Mesenteric fat pad (tissue), 1 donor: ENCODE measurements at places on chromosomes 7 and 10. TPM values are rescaled to one million over a fixed set of nuclear protein-coding genes. Genes with fewer than 3 reads are reported as not detected.

- no peak for DNase-seq
Observed at GRCh38 chr10:792792-793100, 103.3 kb upstream of the DIP2C start.

GRCh38 chr10:79182781-79183467 is 114.2 kb downstream of the ZMIZ1 start:
- no peak for DNase-seq

- no peak for DNase-seq
Observed at GRCh38 chr7:129271500-129272355, 46.9 kb downstream of the AHCYL2 start.

- no peak for DNase-seq
Observed at GRCh38 chr10:48503293-48503911, 101.5 kb downstream of the ARHGAP22 start.

DNA sequence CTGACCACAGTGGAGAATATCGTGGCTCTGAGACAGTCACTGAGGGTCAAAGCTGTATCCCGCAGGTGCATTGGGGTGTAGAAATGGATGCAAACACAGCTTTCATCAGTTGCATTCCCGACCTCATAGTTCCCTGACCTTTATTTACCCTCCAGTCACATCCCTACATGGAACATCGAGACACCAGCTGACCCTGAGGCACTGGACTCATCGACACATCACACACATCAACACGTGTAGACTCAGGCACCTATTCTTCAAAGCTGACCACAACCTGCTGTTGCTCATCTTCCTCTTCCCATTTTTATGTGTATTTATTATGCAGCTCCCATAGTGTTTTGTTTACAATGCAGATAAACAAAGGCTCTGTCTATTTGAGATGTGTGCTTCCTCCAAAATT is 396.9 kb upstream of the NRP1 start:
- no peak for DNase-seq

DNA sequence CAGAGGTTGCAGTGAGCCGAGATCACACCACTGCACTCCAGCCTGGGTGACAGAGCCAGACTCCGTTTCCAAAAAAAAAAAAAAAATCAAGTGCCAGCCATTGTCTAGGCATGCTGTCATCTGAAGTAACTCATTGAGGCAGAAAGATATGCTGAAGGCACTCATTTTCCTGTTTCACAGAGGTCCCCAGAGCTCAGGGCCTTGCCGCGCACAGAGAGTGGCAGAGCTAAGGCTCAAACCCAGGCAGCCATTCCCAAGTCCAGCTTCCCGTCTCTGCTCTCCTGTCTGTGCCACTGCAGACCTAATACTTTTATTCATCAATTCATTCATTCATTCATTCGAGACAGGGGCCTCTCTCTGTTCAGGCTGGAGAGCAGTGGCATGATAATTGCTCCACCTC is 3.5 kb downstream of the GRIFIN start:
- DNase-seq: no peak

DNA sequence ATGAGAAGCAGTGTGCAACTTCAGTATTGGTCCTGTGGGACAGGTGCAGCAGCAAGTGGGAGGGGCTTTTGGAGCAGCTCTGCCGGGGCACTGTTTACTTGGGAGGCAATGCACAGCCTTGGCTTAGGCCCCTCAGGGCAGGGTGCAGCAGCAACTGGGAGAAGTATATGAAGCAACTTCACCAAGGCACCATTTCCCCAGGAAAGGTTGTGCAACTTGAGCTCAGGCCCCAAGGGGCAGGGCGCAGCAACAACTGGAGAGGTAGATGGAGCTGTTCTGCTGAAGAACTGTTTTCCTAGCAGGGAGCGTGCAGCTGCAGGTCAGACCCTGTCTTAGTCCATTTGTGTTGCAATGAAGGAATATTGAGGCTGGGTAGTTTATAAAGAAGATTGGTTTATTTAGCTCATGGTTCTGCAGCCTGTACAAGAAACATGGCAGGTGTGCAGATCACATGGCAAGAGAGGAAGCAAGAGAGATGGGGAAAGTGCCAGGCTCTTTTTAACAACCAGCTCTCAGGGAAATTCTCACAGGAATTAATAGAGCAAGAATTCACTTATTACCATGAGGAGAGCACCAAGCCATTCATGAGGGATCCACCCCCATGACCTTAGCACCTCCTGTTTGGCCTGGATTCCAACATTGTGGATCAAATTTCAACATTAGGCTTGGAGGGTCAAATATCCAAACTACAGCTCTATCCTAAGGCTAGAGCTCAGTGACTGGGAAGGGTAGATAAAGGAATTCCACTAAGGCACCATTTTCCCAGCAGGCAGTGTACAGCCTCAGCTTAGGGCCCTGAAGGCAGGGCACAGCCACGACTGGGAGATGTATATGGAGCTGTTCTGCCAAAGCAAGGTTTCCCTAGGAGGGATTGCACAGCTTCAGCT is 10.9 kb downstream of the GPR141 start:
- no peak for DNase-seq

DNA sequence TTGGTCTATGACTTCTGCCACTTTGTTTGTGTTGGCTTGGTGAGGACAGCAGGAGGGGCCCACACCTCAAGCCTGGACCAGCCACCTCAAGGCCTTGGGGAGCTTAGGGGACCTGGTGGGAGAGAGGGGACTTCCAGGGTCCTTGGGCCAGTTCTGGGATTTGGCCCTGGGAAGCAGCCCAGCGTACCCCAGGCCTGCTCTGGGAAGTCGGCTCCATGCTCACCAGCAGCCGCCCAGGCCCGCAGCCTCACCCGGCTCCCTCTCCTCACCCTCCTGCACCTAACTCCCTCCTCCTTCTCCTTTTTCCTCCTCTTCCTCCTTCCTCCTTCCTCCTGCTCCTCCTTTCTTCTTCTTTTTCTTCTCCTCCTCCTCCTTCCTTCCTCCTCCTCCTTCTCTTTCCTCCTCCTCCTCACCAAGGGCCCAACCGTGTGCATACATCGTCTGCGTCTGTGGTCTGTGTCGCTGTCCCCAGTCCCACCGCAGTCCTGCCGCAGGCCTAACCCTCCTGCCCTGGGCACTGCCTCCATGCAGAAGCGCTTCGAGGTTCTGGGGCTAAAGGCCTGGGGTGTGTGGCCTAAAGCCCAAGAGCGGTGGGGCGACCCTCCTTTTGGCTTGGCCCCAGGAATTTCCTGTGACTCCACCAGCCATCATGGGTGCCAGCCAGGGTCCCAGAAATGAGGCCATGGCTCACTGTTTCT is 5.3 kb downstream of the EN2 start:
- no peak for DNase-seq

DNA sequence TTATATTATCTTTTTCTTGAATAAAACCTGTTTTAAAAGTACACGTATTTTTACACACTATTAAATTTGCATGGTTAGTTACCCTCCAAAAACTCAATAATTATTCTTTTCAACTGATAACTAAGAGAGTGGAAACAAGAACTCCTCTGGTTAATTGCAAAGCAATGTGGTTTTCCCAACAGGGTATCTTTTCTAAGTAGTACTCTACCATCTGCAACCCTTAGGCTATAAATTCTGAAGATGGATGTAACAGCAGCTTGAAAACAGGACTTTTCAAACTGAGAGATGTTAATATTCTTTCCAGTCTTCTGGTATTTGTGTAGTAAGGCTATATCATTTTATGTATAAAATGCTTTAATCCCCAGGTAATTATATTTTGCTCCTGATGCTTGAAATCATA is 916.1 kb upstream of the POT1 start:
- DNase-seq: no peak

DNA sequence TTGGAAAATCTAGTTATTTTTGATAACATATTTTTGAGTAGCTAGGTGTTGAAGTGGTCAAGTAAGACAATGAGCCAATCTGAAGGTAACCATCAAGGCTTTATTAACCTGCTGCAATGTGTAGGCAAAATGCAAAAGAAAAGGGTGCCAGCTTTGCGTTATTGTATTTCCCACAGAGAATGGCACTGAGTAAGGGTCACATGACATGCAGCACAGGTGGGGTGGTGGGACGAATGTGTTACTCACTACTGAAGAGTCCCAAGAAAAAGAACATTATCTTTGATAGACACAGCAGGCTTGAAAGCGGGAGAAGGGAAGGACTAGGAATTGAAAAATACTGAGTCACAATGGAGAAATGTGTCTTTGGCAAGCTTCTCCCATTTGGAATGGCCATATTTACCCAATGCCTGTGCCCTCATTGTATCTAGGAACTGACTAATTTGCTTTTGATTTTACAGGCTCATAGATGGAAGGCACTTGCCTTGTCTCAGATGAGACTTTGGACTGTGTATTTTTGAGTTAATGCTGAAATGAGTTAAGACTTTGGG is 898.6 kb upstream of the POT1 start:
- DNase-seq: no peak

GRCh38 chr7:152617056-152617455 is 58.9 kb downstream of the XRCC2 start:
- DNase-seq: no peak

GRCh38 chr10:98569853-98570252 is 123.1 kb upstream of the HPS1 start:
- no peak for DNase-seq

- DNase-seq: no peak
Observed at GRCh38 chr7:41385996-41386395, 316.9 kb downstream of the INHBA start.

DNA sequence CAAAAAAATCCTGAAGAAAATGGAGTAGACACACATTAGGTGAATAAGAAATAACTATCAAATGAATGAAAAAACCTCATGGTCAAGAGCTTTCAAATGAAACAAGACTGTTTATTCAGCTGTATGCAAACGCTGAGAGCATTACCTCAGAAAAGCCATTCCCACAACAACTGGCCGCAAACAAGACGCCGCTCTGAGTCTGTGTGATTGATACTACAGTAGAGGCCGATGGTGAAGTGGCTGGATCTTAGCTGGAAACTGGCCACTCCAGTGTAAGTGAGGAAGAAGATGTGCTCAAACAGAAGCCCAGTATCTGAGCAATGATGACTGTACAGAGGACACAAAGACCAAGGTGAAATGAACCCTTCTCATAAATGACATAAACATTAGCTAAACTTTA is 252.4 kb upstream of the GHITM start:
- no peak for DNase-seq

GRCh38 chr7:157219154-157219553 is 80.4 kb downstream of the UBE3C start:
- no peak for DNase-seq

DNA sequence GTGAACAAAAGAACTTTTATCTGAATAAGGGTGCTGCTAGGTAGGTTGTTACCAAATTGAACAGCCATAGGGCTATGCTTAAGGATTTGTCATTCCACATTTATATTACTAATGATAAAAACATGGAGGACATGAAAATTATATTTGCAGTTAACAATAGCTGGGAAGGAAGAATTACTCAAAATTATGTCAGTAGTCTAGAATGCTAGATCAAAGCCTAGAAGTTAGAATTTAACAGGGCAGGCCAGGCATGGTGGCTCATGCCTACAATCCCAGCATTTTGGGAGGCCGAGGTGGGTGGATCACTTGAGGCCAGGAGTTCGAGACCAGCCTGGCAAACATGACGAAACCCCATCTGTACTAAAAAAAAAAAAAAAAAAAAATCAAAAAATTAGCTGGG is 9.4 kb downstream of the STK17A start:
- no peak for DNase-seq

GRCh38 chr7:123871998-123872867 is 27.3 kb downstream of the HYAL4 start:
- DNase-seq: no peak

- peak; percentile 80 for DNase-seq
Observed at GRCh38 chr10:46516660-46517416, 39.6 kb downstream of the GPRIN2 start.

DNA sequence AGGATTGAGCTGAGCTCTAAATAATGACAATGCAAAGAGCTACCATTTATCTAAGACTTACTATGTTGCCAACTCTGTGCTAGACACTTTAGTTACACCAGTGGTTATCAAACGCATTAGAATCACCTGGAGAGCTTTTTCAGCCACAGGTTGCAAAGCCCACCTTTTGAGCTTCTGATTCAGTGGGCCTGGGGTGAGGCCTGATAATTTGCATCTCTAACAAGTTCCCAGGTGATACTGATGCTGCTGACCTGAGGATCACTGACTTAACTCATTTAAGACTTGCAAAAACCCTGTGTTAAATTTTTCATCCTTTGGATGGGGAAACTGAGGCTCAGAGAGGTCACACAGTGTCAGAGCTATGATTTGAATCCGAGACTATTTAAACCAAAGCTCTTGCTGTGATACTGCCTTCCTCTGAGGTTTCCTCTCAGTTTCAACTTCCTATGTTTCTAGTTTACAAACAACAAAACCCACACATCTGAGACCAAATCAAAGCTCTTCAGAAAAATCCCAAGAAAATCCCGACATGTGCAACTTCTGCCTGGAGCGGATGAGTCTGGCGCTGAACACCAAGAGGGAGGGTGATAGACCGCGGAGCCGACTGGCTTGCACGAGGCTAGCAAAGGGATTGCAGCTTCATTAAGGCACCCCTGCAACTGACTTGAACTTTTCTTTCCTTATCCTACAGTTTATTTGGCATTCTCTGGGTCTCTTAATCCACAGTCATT is 124.9 kb downstream of the CYP26A1 start:
- DNase-seq: no peak

DNA sequence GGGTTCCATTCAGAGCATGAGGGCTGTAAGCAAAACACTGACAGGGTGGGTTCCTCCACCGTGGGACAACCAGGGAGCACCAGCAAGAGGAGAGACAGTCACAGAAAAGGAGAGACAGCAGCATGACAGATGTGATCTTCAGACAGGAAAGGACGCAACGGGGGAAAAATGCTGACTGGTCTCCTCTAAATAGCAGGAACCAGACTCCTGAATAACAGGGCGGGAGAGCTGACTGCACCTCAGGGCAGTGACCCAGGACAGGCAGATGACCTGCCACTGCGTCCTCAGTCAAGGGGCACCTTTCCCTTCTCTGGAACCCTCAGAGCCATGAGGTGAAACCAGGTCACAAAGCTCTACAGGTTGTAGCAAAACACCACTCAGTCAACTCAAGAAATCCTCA is 37.0 kb downstream of the CDCA7L start:
- DNase-seq: no peak

CTAGE8 gene
- 0.71 TPM for total RNA-seq

SYNPO2L gene
- 0.10 TPM for total RNA-seq

ASB10 gene
- not detected for total RNA-seq

ZNF775 gene
- total RNA-seq: 1.6 TPM

RNF148 gene
- total RNA-seq: 1.2 TPM

PNLIPRP3 gene
- not detected for total RNA-seq

MOGAT3 gene
- total RNA-seq: not detected

FAM24A gene
- total RNA-seq: not detected

SRGN gene
- total RNA-seq: 404 TPM

ANXA11 gene
- total RNA-seq: 456 TPM

FANK1 gene
- 0.42 TPM for total RNA-seq

PLCE1 gene
- total RNA-seq: 5.7 TPM

MEOX2 gene
- 22.1 TPM for total RNA-seq

CUBN gene
- 3.5 TPM for total RNA-seq

LDB3 gene
- 1.3 TPM for total RNA-seq

CALHM1 gene
- not detected for total RNA-seq

FAM237B gene
- not detected for total RNA-seq
